ENCODE measurements at places on chromosomes 6 and 20.

GRCh38 chr6:48057601-48058000 is 53.4 kb downstream of the PTCHD4 start:
- DNase-seq = no peak

GRCh38 chr6:124436803-124437202 is 525.4 kb upstream of the RNF217 start:
- no peak for DNase-seq

- DNase-seq = no peak
Observed at GRCh38 chr6:54018722-54019121, 92.5 kb upstream of the MLIP start.

- DNase-seq = no peak
Observed at GRCh38 chr6:4085332-4085700, 6.4 kb upstream of the FAM217A start.

DNA sequence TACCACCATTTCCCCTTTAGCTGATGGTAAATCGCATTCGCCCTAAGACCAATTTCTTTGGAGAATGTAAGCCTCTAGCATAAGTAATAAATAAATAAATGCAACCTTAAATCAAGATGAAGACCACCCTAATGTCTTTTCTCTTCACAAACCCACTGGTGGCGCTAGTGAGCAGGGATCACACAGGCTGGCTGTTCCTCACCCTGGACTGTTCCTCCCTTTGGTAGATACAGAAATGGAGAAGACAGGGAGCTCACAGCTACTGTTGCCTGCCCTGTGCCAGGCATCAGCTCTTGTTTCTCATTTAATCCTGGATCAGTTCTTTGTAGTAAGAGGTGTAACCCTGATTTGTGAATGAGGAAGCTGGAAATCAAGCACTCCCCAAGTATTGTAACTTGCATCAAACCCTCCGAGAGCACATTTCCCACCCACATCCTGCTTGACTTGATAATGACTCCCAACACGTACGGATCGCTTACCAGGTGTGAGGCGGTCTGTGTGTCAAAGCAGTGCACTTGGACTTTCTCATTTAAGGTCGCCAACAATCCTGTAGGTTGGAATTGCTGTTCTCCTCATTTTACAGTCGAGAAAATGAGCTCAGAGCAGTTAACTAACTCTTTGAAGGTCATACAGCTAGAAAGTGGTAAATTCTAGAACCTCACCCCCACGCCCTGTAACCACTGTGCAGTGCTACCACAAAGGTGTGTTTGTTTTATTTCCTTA is 236.1 kb downstream of the TSHZ2 start:
- no peak for DNase-seq

GRCh38 chr6:6971369-6971768 is 136.4 kb upstream of the RREB1 start:
- DNase-seq = no peak

DNA sequence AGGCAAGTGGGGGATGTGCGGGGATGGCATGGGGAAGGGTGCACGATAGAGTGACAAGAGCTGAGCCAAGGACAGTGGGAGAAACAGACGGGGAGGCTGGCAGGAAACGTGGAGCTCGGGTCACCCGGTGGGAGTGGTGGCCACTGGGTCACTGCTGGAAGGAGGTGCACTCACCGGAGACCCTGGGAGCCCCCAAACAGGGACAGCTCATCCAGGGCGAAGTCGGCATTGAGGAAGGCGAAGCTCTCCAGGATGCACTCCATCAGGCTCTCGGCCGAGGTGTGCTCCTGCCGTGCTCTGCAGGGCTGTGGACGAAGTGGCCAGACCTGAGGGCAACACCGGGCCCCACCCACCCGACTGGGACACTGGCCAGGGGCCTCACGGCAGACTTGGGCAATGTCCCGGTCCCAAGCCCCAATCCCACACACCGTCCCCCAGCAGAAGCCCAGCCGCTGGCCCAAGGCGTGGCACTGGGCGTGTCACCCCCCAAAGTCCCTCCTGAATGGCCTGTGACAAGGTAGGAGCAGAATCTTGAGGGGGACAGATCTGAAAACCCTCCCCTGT is 87.3 kb downstream of the PTPN1 start:
- DNase-seq = no peak

GRCh38 chr20:58585753-58586540 is 65.1 kb upstream of the STX16 start:
- no peak for DNase-seq

DNA sequence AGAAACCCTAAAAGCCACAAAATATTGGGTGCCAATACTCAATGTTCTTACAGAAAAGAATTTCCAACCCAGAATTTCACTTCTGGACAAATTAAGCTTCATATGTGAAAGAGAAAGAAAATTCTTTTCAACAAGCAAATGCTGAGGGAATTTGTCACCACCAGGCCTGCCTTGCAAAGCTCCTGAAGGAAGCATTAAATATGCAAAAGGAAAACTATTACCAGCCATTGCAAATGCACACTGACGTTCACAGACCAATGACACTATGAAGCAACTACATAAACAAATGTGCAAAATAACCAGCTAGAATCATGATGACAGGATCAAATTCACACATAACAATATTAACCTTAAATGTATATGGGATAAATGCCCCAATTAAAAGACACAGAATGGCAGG is 187.9 kb upstream of the BTBD3 start:
- no peak for DNase-seq

DNA sequence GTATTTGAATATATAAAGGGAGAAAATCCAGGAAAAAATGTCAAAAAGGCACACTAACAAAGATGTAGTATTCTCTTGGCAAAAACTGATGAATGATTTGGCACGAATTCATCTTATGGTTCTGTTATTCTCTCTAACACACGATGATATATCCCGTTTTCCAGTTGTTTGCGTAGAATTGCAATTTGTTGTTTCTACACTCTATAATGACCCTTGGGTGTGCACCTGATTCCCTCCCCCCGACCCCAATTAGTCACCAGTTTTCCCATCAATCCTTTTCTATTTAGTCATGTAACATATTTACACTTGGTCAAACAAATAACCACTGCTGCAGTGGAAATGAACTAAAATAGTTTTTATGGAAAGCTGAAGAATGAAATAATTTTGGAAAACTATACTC is 1.5 kb upstream of the ARID1B start:
- DNase-seq = no peak

- DNase-seq = no peak
Observed at GRCh38 chr6:139099984-139100383, 34.9 kb upstream of the HECA start.

GRCh38 chr20:62989201-62989601 is 17.6 kb downstream of the BHLHE23 start:
- DNase-seq = no peak

- DNase-seq = no peak
Observed at GRCh38 chr6:96811670-96812069, 25.6 kb downstream of the GPR63 start.

DNA sequence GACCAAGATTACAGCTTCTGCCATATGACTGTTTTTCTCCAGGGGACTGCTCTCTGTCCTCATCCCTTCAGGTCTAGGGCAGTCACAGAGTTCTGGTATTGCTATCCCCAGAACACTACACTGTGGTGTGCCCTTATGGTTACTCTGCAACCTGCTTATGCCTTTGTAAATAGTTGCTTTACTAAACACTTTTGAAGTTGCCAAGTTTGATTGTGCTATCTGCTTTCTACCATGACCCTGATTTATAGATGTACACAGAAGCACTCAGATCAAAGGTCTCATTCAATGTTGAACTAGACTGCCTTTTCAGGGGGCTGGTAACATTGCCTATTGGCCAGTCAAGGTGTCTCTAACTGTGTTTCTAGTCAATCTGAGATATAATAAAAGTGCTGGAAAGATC is 794.7 kb downstream of the DHX35 start:
- DNase-seq = no peak

All from GF-D8 (cell line).